ENCODE measurements at places on chromosomes 5 and 9. TPM values are rescaled to one million over a fixed set of nuclear protein-coding genes. Genes with fewer than 3 reads are reported as not detected.

DNA sequence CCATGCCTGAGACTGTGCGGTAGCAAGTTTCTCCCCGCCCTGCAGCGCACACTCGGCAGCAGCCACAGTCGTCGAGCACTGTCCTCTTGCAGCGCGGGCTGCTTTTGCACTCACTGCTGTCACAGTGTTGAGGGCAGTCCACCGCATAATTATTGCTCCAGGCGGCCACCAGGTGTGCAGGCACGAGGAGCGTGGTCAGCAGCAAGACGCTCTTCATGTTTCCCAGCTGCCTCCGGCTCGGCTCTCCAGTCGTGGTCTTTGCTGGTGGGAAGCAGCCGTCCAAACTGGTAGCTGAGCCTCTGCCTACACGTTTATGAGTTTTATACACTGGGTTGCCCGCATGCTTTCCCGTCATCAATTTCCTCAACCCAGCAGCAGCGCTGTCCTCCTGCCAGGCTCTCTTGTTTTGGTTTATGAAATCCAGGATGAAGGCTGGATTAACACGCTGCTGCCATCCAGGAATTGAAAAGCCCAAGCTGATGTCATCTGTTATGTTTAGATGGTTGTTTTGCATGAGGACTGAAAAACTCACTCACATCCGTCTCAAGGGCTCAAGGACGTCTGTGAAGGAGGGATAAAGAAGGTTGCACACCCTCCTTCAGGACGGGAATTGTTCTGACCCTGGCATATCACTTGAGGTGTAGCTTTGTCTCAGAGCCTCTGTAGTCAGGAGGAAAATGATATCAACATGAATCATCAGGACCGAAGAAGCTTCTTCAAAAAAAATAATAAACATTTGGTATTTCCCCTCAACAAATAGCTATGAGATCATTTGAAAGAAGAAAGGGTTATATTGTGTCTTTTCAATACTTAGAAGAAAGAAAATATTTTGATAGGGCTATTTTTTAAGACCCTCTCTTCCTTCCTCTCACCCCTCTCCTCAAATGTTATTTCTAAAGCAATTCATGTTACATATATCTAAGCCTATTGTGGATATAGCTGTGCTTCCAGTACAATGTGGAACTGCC is at the start of gene ESM1:
Gene ESM1, minus strand, starts transcription at position 293 of the 968 bp plus-strand sequence. Its CDS starts 76 bp downstream, at position 217.
- no peak within 1 kb of the TSS for H3K27ac ChIP-seq
- DNase-seq = no peak
- H3K27me3 ChIP-seq = peaks cover 88% of the 10 kb centered on the region
- H3K36me3 ChIP-seq = no peaks in the 10 kb centered on the region
- H3K4me3 ChIP-seq = no peak within 1 kb of the TSS

DNA sequence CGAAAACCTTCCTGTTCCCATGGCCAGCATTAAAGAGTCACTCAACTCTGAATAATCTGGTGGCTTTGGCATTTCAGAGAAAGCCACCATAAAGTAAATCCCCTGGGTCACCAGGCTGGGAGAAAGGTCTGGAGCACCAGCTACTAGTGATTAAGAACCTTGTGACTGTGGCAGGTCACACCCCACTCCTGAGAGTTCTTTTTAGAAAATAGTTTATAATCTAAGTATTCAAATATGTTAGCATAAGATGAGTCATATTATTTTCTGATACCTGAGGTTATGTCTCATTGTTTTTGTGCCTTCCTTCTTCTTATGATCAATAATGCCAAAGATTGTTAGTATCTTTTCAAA is 351.7 kb downstream of the ARRDC3 start:
- H3K27me3 ChIP-seq = no peaks in the 10 kb centered on the region
- DNase-seq = no peak
- H3K27ac ChIP-seq = no peak overlapping the region
- H3K36me3 ChIP-seq = no peaks in the 10 kb centered on the region

DNA sequence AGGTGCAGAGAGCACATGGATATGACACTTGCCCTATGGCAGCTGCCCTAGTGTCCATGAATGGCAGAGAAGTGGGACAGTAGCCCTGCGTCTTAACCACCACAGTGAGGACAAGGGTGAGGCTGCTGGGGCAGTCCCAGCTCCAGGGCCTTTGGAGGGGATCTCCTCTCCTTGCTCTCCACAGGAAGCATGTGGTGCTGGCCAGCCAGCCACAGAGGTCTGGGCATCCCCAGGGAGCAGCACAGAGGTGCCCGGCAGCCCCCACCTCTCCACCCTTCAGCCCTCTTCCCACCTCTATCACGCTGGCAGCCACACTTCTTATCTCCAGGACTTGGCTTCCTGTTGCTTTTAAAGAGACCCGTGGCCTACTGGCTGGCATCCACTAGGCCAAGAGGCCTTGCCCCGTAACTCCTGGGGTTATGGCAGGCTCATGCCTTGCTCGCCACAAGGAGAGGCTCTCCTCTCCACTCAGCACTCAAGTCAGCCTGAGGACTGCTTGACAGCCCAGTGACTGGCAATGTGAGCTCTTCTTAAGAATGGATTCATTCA is 21.9 kb downstream of the CSF2 start:
- no peaks in the 10 kb centered on the region for H3K36me3 ChIP-seq
- no peak overlapping the region for H3K27ac ChIP-seq
- H3K4me1 ChIP-seq = peaks cover 21% of the 10 kb centered on the region
- no peak for DNase-seq

DNA sequence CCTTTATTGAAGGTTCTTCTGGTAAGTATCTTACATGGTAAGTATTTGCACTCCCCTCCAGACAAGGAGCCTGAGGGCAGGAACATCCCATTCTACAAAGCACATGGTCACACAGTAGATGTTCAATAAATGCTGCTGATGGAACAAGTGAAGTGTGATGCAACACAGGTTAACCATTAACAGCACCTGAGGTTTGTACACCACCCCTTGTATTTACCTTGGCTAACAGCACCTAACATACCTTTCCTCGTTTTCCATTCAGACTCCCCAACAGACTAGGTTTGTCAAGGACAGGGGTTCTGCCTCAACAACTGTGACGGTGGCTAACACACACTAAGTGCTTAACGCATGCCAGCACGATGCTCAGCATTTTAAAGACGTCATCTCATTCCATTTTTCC is 213.6 kb downstream of the MAPKAP1 start:
- no peaks in the 10 kb centered on the region for H3K27me3 ChIP-seq
- H3K36me3 ChIP-seq = no peaks in the 10 kb centered on the region
- H3K4me3 ChIP-seq = no peak overlapping the region
- H3K4me1 ChIP-seq = peaks cover 32% of the 10 kb centered on the region

DNA sequence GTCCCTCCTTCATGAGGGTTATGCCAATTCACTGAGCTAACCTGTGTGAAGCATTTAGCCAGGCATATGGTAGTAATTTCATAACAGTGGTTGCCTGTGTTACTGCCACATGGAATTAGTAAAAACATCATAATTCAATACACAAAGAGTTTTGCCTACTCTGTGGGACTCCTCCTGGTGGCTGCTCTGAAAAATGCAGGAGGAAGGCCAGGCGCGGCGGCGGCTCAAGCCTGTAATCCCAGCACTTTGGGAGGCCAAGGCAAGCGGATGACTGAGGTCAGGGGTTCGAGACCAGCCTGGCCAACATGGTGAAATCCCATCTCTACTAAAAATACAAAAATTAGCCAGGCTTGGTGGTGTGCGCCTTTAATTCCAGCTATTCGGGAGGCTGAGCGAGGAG is 547.3 kb downstream of the CDK5RAP2 start:
- no peak overlapping the region for H3K4me3 ChIP-seq
- no peaks in the 10 kb centered on the region for H3K4me1 ChIP-seq
- no peaks in the 10 kb centered on the region for H3K36me3 ChIP-seq

DNA sequence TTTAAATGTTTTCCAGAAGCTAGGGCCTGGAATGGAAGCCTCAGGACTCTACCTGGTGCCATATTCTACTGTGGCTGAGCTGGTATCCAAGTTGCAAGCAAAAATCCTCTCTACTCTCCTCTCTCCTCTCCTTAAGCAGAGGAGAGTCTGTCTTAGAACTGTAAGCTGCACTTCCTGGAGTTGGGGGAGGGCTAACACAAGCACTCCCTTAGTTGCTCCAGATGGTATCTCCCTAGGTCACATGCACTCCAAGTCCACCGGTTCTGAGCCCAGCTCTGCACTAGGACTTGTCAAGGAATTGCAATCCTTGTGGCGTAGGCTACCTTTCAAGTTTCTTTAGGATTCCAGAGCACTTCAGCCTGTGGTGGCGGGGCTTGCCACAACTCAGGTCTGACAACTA is 513.9 kb upstream of the RGMB start:
- H3K4me1 ChIP-seq = no peaks in the 10 kb centered on the region
- no peaks in the 10 kb centered on the region for H3K27me3 ChIP-seq
- H3K4me3 ChIP-seq = no peak overlapping the region

DNA sequence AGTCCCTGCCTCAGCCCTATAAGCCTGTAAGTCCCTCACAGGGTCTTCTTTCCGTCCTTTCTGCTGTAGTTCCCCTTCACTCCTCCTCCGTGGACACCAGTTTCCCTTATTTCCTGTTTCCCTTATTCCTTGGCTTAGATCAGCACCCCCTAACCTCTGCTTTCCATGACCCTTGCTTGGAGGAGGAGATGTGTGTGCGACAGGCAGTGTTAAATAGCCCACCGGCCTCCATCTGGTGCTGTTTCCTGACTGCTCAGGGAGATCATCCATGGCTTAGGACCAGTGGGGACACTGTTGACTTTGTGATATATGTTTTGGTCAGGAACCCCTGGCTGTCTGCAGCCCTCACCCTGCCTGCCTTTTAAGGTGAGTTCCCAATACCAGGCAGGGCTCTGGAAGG is 34.1 kb upstream of the PSD2 start:
- DNase-seq = no peak
- peaks cover 44% of the 10 kb centered on the region for H3K4me1 ChIP-seq
- H3K4me3 ChIP-seq = no peak overlapping the region
- no peak overlapping the region for H3K27ac ChIP-seq
- H3K27me3 ChIP-seq = no peaks in the 10 kb centered on the region

- H3K36me3 ChIP-seq = no peaks in the 10 kb centered on the region
- H3K4me3 ChIP-seq = no peak overlapping the region
- H3K27me3 ChIP-seq = no peaks in the 10 kb centered on the region
- no peak overlapping the region for H3K27ac ChIP-seq
Measured at GRCh38 chr9:99162759-99163364, 57.9 kb downstream of the TGFBR1 start.

- no peak overlapping the region for H3K4me3 ChIP-seq
- H3K27me3 ChIP-seq = no peaks in the 10 kb centered on the region
- H3K4me1 ChIP-seq = peaks cover 20% of the 10 kb centered on the region
- no peak for DNase-seq
Measured at GRCh38 chr5:14261235-14261634, 118.1 kb downstream of the TRIO start.

DNA sequence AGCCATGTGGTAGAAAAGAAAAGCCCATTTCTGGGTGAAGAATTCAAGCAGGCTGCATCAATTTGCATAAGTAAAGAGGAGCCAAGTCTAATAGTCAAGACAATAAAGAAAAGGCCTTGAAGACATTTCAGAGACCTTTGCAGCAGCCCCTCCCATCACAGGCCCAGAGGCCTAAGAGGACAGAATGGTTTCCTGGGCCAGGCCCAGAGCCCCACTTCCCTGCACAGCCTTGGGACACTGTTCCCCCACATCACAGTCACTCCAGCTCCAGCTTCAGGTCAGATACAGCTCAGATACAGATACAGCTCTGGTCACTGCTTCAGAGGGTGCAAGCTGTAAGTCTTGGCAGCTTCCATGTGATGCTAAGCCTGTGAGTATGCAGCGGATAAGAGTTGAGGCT is 29.1 kb downstream of the PLGRKT start:
- H3K4me1 ChIP-seq = no peaks in the 10 kb centered on the region
- no peak for DNase-seq
- no peak overlapping the region for H3K27ac ChIP-seq
- H3K36me3 ChIP-seq = no peaks in the 10 kb centered on the region

GRCh38 chr5:140596321-140596741 is 31.7 kb downstream of the SLC35A4 start:
- DNase-seq = no peak
- no peaks in the 10 kb centered on the region for H3K4me1 ChIP-seq
- no peak overlapping the region for H3K27ac ChIP-seq
- H3K4me3 ChIP-seq = no peak overlapping the region

DNA sequence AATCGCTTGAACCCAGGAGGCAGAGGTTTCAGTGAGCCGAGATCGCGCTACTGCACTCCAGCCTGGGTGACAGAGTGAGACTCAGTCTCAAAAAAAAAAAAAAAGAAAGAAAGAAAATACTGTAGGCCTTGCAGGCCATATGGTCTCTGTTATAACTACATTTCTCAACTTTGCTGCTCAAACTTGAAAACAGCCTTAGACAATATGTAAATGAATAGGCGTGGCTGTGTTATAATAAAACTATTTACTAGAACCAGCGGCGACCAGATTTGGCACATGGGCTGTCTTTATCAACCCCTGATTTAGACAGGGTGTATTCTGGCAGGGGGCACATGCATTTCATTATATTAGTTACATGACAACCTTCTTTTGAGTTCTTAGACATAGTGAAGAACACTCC is 130.0 kb downstream of the C9orf152 start:
- no peaks in the 10 kb centered on the region for H3K27me3 ChIP-seq
- no peak for DNase-seq
- no peak overlapping the region for H3K4me3 ChIP-seq
- H3K4me1 ChIP-seq = peaks cover 29% of the 10 kb centered on the region
- no peaks in the 10 kb centered on the region for H3K36me3 ChIP-seq

DNA sequence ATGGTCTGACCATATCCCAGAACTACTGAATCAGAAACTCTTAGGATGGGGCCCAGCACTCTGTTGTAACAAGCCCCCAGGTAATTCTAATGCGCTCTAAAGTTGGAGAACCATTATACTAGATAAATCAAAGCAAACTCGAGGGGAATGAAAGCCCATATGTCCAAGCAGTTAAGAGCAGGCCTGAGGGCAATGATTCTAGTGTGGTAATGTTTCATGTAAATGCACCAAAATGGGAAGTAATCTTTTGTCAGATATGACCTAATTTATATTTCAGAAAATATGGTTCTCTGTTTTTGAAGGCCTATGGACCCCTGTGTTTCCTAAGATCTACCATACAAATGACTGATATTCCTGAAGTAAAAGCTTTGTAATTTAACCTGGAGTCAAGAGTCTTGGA is 108.0 kb upstream of the PTGER4 start:
- no peak overlapping the region for H3K27ac ChIP-seq
- no peak overlapping the region for H3K4me3 ChIP-seq
- H3K27me3 ChIP-seq = no peaks in the 10 kb centered on the region
- no peaks in the 10 kb centered on the region for H3K36me3 ChIP-seq
- no peaks in the 10 kb centered on the region for H3K4me1 ChIP-seq
- no peak for DNase-seq

GRCh38 chr9:15492485-15493150 is 18.2 kb downstream of the PSIP1 start:
- no peaks in the 10 kb centered on the region for H3K27me3 ChIP-seq
- DNase-seq = no peak

- H3K4me1 ChIP-seq = peaks cover 16% of the 10 kb centered on the region
- H3K36me3 ChIP-seq = no peaks in the 10 kb centered on the region
- no peak for DNase-seq
- no peaks in the 10 kb centered on the region for H3K27me3 ChIP-seq
Measured at GRCh38 chr9:71909887-71910649, 925 bp downstream of the ABHD17B start.

GRCh38 chr5:1526190-1526631 is 2.5 kb upstream of the LPCAT1 start:
- peaks cover under 1% of the 10 kb centered on the region for H3K36me3 ChIP-seq
- DNase-seq = no peak
- H3K4me3 ChIP-seq = no peak overlapping the region
- peaks cover 22% of the 10 kb centered on the region for H3K4me1 ChIP-seq

GRCh38 chr5:139776861-139777260 is 18.7 kb upstream of the PSD2 start:
- no peaks in the 10 kb centered on the region for H3K36me3 ChIP-seq
- no peaks in the 10 kb centered on the region for H3K27me3 ChIP-seq
- DNase-seq = no peak
- no peak overlapping the region for H3K27ac ChIP-seq

Gene ANKRD31
- total RNA-seq = 0.30 TPM

Gene DAB2IP
- 31.0 TPM for total RNA-seq

Gene HNRNPA0
- 38.9 TPM for total RNA-seq

Gene SIT1
- total RNA-seq = not detected

Gene SOHLH1
- total RNA-seq = not detected

Gene IFNA13
- not detected for total RNA-seq

Gene FAM153A
- not detected for total RNA-seq

Gene MARCOL
- not detected for total RNA-seq
